ENCODE measurements at places on chromosomes 1 and 21.

DNA sequence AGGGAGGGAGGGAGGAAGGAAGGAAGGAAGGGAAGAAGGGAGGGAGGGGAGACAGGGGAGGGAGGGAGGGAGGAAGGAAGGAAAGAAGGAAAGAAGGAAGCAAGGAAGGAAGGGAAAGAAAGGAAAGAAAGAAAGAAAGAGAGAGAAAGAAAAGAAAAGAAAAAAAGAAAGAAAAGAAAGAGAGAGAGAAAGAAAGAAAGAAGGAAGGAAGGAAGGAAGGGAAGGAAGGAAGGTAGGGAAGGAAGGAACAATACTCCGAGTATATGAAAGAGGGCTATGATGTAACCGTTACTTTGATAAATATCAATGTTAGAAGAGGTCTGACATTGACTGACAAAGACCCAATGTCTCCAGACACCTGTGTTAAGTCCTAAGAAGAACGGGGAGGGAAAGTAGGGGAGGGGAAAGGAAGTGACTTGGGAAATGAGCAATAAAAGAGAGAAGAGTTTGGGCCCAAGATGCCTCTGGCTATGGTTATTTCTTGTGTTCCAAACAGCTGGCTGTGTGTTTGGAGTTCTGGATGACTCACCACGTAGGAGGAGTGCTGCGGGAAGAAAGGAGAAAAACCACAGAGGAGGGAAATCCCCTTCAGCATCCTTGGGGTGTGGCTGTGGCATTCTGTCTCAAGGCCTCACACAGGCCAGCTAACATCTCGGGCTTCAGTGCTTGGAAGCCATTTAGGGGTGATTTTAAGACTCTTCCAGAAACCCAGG lies 37.0 kb upstream of the RXRG start:
- DNase-seq, result no peak

DNA sequence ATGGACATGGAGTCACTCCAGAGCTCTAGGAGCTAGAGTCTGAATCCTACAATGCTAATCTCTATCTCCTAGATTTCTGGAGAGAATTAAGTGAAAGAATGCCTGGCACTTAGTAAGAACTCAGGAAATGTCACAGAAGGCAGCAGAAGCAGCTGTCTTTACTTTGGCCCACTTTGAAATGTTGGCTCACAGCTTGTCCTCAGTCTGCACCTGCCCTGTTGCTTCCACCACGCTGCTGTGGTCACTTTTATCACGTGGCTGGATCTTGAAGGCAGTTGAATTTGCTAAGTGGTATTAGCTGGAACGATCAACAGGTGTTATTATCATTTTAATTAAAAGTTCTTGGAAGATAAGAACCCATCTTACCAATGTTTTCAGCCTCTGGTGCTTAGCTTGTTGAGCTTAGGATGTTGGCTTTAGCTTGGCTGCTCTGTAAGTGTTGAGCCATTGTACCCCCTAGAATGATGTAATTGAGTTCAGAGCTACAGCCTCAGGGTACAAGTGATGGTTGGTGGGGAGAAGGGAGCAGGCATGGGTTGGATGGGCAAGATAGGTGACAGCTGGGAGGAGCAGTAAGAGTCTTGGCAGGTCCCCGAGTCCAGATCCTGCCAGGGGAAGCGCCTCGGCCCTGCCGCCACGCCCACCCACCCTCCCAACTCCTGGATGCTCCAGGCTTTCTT lies 41.9 kb upstream of the EPS8L3 start:
- DNase-seq, result no peak

DNA sequence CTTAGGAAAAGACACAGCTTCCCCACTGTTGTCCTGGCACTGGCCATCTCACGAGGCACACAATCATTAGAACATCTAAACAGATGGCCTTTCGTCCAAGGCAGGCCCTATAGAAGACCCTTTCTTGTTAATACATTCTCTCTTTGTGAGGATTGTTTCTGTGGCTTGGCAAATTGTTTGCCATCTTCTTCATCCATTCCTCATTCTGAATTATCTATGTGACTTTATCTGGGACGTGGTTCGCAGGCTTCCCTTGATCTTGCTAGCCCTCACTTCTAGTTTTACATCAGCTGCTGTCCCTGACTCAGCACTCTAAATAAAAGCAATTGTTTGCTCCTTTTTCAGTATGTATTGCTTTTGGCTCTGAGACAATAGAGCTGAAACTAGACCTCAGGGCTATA lies 101.1 kb upstream of the ZC3H11B start:
- DNase-seq, result no peak

DNA sequence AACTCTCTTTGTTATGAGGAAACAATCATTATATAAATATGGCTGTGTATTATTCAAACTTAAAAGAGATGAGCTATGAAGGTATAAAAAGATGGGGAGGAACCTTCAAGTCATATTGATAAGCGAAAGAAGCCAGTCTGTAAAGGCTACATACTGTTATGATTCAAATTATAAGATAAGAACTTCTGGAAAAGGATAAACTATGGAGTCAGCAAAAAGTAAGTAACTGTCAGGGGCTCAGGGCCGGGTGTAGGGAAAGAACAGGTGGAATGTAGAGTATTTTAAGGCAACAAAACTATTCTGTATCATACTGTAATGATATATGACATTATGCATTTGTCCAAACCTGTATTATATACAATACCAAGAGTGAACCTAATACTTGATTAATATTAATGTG lies 573.1 kb upstream of the ZRANB2 start:
- DNase-seq, result no peak

All from CD4-positive, alpha-beta T cell treated with Interleukin-1 beta for 1 hour (primary cell).